ENCODE measurements at places on chromosomes 12 and 14. TPM values are rescaled to one million over a fixed set of nuclear protein-coding genes. Genes with fewer than 3 reads are reported as not detected.

ADCY4 gene
- 41.8 TPM for total RNA-seq

PMCH gene
- 0.66 TPM for total RNA-seq

ACSM4 gene
- total RNA-seq, result not detected

CFAP251 gene
- 1.7 TPM for total RNA-seq

EMP1 gene
- 167 TPM for total RNA-seq

BDKRB2 gene
- total RNA-seq, result not detected

RPL36AL gene
- total RNA-seq, result 392 TPM

DHRS7 gene
- 71.4 TPM for total RNA-seq

IL31 gene
- total RNA-seq, result not detected

SIX6 gene
- total RNA-seq, result not detected

SRRM4 gene
- not detected for total RNA-seq

NELL2 gene
- total RNA-seq, result not detected

All from pulmonary artery endothelial cell (primary cell).